ENCODE measurements at places on chromosomes 4 and X. TPM values are rescaled to one million over a fixed set of nuclear protein-coding genes. Genes with fewer than 3 reads are reported as not detected.

The HTN3 gene
- not detected for total RNA-seq

The XPNPEP2 gene
- not detected for total RNA-seq

The RIBC1 gene
- total RNA-seq: 0.41 TPM

The UCHL1 gene
- 1,761 TPM for total RNA-seq

The NFXL1 gene
- total RNA-seq: 11.7 TPM

The MAGEA9B gene
- 0.17 TPM for total RNA-seq
